H7 (cell line): ENCODE measurements at places on chromosomes 1 and 21. TPM values are rescaled to one million over a fixed set of nuclear protein-coding genes. Genes with fewer than 3 reads are reported as not detected.

Gene AIM2
- 0.31 and 0.55 TPM in 2 replicates for total RNA-seq

- no peak for DNase-seq
These were observed 78.1 kb downstream of the KCNJ15 start for GRCh38 chr21:38334866-38335265.

- no peak for DNase-seq
These were observed 75.8 kb downstream of the TRIM33 start for GRCh38 chr1:114435088-114435715.

DNA sequence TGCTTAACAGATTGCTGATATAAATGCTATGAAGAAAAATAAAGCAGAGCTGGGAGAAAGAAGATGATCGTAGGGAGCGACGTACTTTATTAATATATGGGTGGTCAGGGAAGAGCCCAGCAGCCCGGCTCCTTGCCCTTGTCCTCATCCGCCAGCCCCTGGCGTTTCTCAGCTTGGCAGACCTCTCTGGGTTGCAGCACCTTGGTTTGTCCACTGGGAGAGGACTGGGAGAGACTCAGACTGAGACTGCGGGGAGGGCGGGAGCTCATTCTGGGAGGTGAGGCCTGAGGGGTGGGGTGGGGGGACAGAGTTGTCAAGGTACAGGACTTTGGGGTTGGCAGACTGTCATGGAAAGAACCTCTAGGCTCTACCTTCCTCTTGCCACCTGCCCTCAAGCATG lies 3.3 kb upstream of the S100A3 start:
- peak; percentile 82 for DNase-seq

DNA sequence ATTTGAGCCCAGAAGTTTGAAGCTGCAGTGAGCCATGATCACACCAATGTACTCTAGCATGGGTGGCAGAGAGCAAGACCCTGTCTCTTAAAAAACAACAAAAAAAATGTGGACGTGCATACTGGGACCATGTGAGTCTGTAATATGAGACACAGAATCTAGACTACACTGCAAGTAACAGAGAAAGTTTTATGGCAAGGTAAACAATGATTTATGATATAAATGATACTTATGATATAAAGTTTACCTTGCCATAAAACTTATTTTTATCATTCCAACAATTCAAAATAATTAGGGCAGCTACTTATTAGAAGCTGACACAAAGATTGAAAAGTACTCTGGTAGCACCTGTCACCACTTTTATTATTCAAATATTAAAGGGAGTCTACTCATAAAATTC lies 34.7 kb downstream of the WDR26 start:
- no peak for DNase-seq

Gene GBP7
- total RNA-seq: not detected in 2 replicates

- DNase-seq: peak; percentile 24
These were observed 8.6 kb downstream of the CDC14A start for GRCh38 chr1:100360790-100361510.
